Activated B cell treated with CpG ODN at 0.5 μM for 24 hours (primary cell): ENCODE measurements at places on chromosomes 12 and 14.

GRCh38 chr12:94116191-94116590 lies 32.2 kb upstream of the PLXNC1 start:
- no peak for DNase-seq

DNA sequence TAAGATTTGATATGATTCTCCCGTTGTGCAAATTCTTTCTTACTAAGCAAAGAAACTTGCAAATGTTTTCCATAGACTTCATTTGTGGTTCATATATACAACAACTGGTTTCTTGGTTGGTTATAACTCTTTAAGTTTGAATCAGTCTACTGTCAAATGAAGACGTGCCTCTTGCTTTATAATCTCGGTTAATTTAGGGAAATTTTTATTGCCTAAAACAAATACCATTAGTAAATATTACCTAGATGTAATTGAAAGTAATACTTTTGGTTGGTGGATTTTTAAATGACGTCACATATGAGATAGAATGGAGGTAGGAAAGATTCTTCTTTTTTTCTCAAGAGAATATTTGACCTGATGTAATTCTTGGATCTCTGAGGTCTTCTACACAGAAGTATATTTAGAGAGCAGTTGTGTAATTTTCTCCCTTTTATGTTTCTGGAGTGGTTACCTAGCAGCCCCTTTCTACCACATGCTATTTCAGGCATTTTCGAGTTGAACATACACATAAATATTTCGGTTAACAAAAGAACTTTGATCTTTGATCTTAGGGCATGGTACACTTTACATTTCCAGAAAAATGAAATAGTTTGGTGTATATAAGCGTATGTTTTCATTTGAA lies 1.7 kb downstream of the ATF7IP start:
- DNase-seq, result no peak

DNA sequence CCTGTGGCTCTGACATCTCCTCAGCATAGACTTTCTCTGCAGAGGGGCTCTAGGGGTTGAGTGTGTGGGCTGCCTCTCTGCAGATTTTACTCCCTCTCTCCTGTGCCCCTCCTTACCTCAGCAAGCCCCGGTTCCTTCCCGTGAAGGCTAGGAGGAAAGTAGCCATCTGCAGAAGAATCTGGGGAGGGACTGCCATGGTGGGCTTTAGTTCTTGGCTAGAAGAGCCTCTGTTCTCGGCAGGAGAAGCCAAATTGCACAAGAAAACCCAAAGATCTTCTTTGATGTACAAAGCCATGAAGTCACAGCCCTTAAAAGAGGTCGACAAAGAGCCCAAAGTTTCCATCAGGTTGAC lies 23.5 kb downstream of the CKAP4 start:
- DNase-seq, result no peak

DNA sequence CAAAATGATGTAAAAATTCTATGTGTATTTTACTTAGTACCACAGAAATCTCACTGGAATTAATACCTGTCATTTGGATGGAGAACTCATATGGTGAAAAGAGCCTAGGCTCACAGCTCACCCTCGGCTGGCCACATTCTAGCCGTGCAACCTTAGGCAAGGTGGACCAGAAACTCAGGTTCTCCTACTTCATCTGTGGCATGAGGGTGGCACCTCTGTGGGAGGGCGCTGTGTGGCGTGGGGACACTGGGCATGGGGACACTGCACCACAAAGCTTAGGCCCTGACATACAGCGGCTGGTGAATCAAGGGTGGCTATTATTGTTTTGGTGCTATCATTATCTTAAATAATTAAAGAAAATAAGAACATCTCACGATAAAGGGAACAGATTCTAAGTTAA lies 47.1 kb downstream of the EML1 start:
- DNase-seq, result no peak

DNA sequence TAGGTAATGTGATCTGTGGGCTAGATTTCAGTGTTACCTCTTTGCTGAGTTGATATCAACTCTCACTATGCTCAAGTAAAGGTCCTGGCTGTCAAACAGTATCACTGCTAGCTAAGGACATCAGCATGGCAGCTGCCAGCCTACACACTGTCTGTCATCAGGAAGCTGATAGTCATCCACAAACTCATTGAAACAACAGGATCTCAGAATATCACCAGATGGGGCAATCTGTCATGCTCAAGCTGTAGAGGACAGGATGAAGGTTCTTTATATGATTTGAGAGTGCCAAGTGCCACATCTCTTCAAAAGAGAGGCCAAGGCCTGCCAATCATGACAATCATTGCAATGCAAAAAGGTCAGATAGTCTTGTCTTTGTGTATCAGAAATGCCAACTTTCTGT lies 811.5 kb upstream of the SEL1L start:
- DNase-seq, result no peak
